CD4-positive, alpha-beta T cell treated with Interleukin-6 for 4 hours (primary cell): ENCODE measurements at places on chromosomes 3 and 15.

GRCh38 chr3:158430448-158430847 is 140.5 kb upstream of the MLF1 start:
- no peak for DNase-seq

GRCh38 chr15:85407421-85408269 is 27.2 kb downstream of the AKAP13 start:
- DNase-seq, result peak; percentile 30

DNA sequence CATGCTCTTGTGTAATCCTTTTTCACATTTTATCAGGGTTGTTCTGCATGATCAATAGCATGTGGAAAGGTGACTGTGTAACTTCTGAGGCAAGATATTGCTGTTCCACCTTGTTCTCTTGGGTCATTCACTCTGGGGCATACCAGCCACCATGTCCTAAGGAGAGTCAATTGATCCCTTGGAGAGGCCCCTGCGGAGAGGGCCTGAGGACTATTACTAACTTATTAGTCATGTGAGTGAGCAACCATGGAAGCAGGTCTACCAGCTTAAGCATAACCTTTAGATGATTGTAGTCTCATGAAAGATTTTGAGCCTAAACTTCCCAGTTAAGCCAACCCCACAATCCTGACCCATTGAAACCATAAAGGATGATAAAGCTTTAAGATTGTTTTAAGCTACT is 22.0 kb upstream of the COL6A5 start:
- no peak for DNase-seq

- DNase-seq, result no peak
These were observed 21.9 kb downstream of the ACAA1 start for GRCh38 chr3:38114875-38115644.

GRCh38 chr3:127096256-127097071 is 96.5 kb upstream of the PRR23E start:
- no peak for DNase-seq

- no peak for DNase-seq
These were observed 27.0 kb upstream of the ANKDD1A start for GRCh38 chr15:64884679-64885078.

DNA sequence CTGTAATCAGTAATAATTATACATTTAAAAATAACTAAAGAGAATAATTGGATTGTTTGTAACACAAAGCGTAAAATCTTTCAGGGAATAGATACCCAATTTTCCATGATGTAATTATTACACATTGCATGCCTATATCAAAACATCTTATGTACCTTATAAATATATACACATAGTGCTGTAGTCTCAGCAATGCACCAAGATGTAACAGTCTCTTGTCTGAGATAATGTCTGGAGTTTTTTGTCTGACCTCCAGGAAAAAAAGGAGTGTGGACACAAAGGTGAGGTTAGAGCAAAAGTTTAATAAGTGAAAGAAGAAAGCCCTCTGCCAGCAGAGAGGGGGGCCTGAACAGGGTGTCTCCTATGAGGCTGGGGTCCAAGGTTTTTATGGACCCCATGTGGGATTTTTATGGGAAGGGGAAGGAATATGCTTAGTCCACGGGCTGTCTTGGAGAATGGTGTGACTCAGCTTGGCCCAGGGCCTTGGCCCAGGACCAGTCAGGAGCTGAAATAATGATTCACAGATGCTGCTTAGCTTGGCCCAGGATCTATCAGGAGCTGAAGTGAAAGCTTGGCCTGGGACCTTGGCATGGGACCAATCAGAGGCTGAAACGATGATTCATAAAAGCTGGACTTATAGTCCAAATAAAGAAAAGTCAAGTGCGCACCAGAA is 545.0 kb downstream of the ZPLD1 start:
- DNase-seq, result no peak

GRCh38 chr15:62280625-62281024 is 115.5 kb upstream of the C2CD4B start:
- DNase-seq, result no peak

GRCh38 chr3:27688053-27688452 is 34.1 kb downstream of the EOMES start:
- no peak for DNase-seq

GRCh38 chr3:172065967-172066762 is 26.8 kb downstream of the FNDC3B start:
- no peak for DNase-seq

DNA sequence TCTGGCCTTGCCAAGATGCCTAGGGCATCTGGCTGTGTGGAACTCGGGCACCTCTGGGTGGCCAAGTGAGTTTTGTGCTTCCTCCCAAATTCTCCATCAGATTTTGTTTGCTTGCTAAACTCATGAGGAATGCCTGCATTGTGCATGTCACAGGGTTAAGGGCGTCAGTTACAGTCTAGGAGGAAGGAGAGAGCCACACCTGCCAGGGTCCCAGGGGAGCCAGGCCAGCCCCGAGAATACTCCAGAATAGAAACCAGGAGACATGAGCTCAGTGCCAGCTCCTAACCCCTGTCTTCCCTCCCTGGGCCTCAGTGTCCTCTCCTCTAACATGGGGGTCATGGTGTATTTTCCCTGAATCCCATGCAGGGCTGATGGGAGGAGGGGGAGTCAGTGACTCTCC is 22.0 kb upstream of the SKOR1 start:
- DNase-seq, result no peak

DNA sequence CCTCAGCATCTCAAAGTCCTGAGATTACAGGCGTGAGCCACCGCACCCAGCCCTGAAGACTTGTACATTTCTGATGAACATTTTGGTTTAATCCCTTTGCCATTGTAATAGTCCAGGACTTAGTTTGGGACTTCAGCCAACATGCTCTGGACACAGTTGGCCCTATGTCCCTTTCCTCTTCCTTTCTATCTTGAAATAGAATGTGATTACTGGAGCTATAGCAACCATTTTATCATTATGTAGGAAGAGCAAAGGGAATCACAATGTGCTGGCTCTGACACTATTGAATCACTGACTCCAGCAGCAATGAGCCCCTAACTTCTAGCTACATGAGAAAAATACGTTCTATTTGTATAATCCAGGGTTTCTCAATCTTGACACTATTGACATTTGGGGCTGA is 34.8 kb upstream of the MRPL3 start:
- DNase-seq, result no peak

GRCh38 chr3:151213881-151214280 is 10.9 kb upstream of the GPR171 start:
- no peak for DNase-seq

DNA sequence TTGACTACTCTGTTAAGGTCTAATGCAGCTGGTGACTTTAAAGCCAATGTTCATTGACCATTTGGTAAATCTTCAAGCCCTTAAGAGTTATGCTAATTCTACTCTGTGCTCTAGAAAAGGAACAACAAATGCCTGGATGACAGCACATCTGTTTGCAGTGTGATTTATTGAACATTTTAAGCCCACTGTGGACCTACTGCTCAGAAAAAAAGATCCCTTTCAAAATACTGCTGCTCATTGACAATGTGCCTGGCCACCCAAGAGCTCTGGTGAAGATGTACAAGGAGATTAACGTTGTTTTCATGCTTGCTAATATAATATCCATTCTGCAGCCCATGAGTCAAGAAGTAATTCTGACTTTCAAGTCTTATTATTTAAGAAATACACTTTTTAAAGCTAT is 110.8 kb downstream of the TBC1D5 start:
- no peak for DNase-seq

GRCh38 chr15:30984118-30984517 is 7.3 kb downstream of the MTMR10 start:
- no peak for DNase-seq

DNA sequence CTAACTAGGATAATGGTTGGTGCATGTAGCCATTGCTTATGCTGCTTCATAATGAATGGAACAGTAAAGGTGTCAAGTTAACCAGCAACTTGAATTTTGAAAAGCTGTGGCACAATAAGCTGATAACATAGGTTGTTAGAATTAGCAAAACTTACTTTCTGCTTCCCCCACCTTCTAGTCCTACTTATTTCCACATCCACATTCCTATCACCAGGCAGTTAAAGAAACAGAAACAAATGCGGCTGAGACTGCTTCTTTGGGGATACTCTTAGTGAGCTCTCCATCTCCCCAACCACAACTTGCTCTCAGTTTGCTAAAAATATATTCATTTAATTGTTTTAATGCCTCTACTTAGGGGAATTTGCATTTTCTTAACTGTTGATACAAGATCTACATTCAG is 215.1 kb downstream of the TIGIT start:
- DNase-seq, result no peak
